ENCODE measurements at places on chromosomes 16 and 17.

GRCh38 chr16:66603537-66604375 is 748 bp upstream of the CMTM3 start:
- DNase-seq, result peak; percentile 72

DNA sequence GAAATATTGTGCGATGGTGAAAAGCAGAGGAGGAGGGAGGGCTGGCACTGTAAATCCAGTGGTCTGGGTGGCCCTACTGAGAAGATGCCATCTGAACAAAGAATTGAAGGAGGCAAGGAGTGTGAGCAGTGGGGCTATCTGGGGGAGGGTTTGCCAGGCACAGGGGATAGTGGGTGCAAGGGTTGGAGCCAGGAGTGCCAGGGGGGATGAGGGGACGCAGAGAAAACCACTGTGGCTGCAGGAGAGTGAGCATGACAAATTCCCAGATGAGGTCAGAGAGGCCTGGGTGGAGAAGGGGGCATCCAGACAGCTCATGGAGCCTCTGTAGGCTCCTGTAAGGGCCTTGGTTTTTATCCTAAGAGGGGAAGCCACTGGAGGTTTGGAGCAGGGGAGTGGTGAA is 4.8 kb downstream of the XYLT2 start:
- no peak for DNase-seq

GRCh38 chr16:1471569-1472194 is 3.1 kb downstream of the CLCN7 start:
- DNase-seq, result no peak

GRCh38 chr16:4803401-4803844 is 990 bp upstream of the ROGDI start:
- no peak for DNase-seq

- no peak for DNase-seq
Measured at GRCh38 chr17:77957235-77957856, 1.2 kb upstream of the TNRC6C start.

DNA sequence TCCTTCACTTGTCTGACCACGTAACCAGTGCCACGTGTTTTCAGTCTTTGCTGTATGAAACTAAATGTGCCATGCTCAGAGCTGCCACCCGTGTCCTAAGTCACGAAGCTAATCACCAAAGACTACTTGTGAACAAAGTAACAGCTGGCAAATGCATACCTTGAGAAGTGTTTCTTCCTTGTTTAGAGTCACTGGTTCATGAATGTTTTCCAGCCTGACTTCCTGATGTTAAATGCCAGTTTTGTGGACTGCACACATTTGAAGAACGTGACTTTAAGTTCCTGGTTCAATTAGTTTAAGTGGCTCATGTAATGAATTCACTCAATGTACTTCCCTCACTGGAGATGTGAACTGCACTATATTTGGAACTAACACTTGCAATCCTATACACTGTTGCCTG is 19.9 kb upstream of the KPNB1 start:
- DNase-seq, result no peak

DNA sequence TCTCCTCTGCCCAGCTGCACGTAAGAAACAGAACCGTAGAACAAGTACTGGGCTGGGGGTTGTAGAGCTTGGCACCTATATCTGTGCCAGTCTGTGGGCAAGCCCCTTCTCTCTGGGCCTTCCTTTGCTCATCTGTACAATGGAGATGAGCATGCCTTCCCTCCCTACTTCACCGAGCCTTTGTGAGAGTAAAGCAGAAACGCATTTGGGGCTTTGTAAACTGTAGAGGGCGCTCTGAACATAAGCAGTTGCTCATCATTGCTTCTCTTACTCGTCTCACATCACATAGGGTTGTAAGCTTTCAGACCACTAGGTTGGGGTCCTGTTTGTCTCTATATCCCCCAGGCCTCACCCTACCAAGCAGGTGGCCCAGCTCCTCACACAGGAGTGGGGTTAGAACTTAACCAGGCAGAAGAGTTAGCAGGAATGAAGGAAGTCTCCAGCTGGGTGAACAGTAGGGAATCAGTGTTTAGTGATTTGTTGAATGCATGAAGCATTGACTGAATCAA is 15.1 kb downstream of the SAMD14 start:
- peak; percentile 80 for DNase-seq

Measured in GM13976 (cell line).